Psoas muscle (tissue), 8 donors: ENCODE measurements at places on chromosomes 3 and 15. TPM values are rescaled to one million over a fixed set of nuclear protein-coding genes. Genes with fewer than 3 reads are reported as not detected.

CADPS gene
- not detected for total RNA-seq

EMC7 gene
- total RNA-seq, result 82.8 TPM

SCN5A gene
- total RNA-seq, result 5.7 TPM

RYR3 gene
- total RNA-seq, result 68.7 TPM

LDHAL6B gene
- not detected for total RNA-seq

ANKRD34C gene
- not detected for total RNA-seq

GOLGA6L7 gene
- not detected for total RNA-seq

LMAN1L gene
- not detected for total RNA-seq

NEO1 gene
- total RNA-seq, result 29.1 TPM

ZNF385D gene
- total RNA-seq, result 1.7 TPM

ARHGAP31 gene
- 5.3 TPM for total RNA-seq

CFAP100 gene
- not detected for total RNA-seq

FRMD5 gene
- not detected for total RNA-seq

MYEF2 gene
- total RNA-seq, result 0.88 TPM

GRK7 gene
- total RNA-seq, result not detected

GPR62 gene
- total RNA-seq, result 0.16 TPM

CCR2 gene
- 0.41 TPM for total RNA-seq

AADACL2 gene
- not detected for total RNA-seq

LRRN1 gene
- 8.3 TPM for total RNA-seq

FANCD2OS gene
- total RNA-seq, result not detected

SLC28A2 gene
- total RNA-seq, result not detected

ZBTB47 gene
- 151 TPM for total RNA-seq

CACNA2D3 gene
- total RNA-seq, result 10.2 TPM

CPNE4 gene
- total RNA-seq, result not detected

UCN2 gene
- total RNA-seq, result 0.32 TPM

PLD1 gene
- total RNA-seq, result 6.7 TPM

C2CD4A gene
- total RNA-seq, result 0.79 TPM

SCN11A gene
- 0.05 TPM for total RNA-seq

GALNT15 gene
- 5.5 TPM for total RNA-seq

SLC2A2 gene
- not detected for total RNA-seq

HCLS1 gene
- total RNA-seq, result 9.9 TPM

NR1I2 gene
- total RNA-seq, result not detected

ITPKA gene
- total RNA-seq, result 0.89 TPM

TRH gene
- total RNA-seq, result not detected

RTP1 gene
- total RNA-seq, result not detected

CYP19A1 gene
- 0.22 TPM for total RNA-seq

SH3GL3 gene
- total RNA-seq, result not detected

KIF15 gene
- total RNA-seq, result 0.14 TPM

LTF gene
- 2.7 TPM for total RNA-seq

FBXL22 gene
- 0.37 TPM for total RNA-seq

APOD gene
- total RNA-seq, result 265 TPM

OIP5 gene
- 1.5 TPM for total RNA-seq

CILP gene
- 5.6 TPM for total RNA-seq

COPB2 gene
- 37.9 TPM for total RNA-seq

IGF1R gene
- total RNA-seq, result 12.6 TPM

TRAIP gene
- 1.2 TPM for total RNA-seq

P2RY1 gene
- total RNA-seq, result 0.97 TPM

CASR gene
- 0.02 TPM for total RNA-seq

FMN1 gene
- 2.7 TPM for total RNA-seq
